ENCODE measurements at places on chromosomes 1 and 21.

DNA sequence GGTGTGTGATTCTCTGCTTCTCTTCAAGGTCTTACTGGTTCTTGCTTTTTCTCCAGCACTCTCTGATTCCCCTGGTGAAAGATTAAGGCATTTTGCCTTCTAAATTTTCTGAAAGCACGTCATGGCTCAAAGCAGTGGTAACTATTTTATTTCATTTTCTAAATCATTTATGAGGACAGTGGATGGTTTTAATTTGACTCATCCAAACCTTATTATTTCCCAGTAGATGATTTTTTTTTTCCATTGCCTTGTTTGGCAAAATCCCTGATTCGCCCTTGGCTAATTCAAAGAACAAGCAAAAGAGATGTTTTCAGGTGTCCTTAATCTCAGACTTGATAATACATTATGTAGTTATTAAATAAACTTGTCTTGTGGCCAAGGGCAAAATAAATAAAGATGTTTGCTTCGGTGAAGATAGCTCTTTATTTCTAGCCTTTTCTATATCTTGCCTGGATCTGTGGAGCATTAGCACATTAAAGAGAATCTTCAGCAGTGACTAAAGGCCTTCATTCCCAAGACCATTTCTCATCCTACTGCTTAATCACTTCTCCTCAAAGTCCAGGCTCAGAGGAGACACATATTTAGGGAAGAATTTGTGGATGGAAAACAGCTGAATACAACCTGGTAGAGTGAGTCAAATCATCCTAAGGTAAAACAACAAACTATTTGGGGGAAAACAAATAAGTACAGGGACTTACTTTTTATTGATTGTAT, 359.8 kb downstream of the DUSP10 start:
- no peak for DNase-seq

DNA sequence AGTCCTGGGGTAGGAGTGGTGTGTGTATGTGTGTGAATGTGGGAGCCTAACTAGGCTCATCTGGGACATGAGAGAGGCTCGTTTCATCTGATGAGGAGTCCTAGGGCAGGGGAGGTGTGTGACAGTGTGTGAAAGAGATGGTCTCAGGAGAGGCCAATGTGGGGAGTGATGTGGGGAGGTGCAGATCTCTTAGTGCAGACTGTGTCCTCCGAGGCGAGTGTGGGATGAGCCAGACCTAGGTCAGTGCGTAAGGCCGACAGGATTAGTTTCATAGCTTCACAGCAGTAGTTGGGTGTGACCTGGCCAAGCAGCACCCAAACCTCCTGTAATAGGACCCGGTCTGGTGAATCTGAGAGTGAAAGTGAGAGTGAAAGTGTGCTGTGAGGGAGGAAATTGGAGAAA, 94.7 kb downstream of the LIPI start:
- no peak for DNase-seq

GRCh38 chr1:9135073-9135836, 6.4 kb upstream of the GPR157 start:
- DNase-seq: peak; percentile 56

DNA sequence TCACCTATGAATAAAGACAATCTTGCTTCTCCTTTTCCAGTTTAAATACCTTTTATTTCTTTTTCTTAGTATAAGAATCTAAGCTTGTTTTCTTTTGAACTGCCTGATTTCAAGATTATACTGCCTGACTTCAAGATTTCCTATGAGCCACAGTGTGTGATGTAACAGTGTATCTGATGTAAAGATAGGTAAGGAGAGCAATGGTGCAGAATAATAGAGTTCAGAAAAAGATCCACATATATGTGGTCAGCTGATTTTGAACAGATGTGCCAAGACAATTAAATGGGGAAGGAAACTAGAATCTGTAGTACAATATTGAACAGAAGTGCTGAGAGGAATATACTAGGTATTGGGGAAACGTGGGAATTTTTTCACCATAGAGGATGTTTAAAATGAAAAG, 21.0 kb downstream of the EXO1 start:
- DNase-seq: peak; percentile 15

DNA sequence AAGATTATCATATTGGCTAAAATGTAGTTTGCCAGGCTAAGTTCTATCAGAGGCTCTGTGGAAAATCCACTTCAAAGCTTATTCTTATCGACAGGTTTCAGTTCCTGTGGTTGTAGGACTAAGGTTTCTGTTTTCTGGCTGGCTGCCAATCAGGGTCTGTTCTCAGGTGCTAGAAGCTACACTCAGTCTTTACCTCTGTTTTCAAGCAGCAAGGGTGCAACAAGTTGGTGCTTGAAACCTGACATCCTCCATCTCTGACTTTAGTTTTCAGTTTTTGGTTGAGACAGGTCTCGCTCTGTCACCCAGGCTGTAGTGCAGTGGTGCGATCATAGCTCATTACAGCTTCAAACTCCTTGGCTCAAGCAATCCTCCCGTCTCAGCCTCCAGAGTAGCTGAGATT, 15.3 kb upstream of the TMCO2 start:
- DNase-seq: no peak

- no peak for DNase-seq
Observed at GRCh38 chr1:68197461-68197860, 34.9 kb downstream of the WLS start.

GRCh38 chr21:44441581-44442265, 13.6 kb upstream of the LRRC3 start:
- DNase-seq: no peak

GRCh38 chr1:198167436-198167934, 10.7 kb downstream of the NEK7 start:
- peak; percentile 61 for DNase-seq

- DNase-seq: no peak
Observed at GRCh38 chr1:179761296-179761695, 18.2 kb downstream of the FAM163A start.

GRCh38 chr1:105337420-105337819, 1587.7 kb downstream of the AMY1C start:
- no peak for DNase-seq

DNA sequence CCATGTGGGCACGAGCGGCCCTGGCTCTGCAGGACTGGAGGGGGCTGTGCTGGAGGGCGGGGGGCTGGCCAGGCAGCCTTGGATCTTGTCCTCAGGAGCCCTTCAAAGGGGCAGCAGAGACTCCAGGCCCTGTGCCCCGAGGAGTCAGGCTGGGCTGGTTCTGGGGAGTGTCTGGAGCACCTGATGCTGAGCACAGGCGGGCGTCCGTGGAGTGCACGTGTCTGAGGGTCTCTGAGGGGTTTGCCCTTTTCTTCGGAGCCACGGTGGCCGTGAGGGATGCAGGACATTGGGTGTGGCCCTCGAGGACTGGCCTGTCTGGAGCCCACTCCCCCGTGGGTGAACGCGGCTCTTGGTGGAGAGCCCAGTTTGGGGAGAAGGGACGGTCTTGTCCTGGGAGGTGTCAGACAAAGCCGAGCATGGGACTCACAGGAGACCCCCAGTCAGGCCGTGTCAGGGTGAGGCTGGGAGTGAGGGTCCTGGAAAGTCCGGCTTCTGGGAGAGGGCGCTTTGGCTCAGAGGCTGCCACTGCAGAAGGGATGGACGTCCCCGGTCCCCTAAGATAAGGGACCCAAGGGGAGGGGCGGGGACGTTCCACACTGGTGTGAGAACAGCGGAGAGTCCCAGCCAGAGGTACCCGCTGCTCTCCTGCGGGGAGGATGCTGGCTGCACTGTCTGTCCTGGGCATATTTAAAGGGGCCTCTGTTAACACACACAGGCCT, 60.8 kb downstream of the COL18A1 start:
- DNase-seq: no peak

DNA sequence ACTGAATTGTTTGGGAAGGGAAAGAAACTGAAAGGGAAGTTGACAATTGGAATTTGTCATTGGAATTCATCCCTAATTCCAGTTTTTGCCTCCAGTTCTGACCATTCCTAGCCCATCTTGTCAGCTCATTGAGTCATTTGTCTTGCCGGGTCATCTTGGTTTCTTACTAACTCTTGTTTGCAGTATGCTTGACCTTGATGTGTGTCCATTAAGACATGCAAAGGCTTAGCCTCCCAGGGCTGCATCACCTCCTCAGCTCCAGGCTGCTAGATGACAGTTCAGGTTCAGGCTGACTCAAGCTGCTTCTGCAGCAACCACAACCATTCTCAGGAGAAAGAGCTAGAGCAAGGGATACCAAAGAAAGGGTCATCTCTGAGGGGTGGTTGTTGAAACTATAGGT, 151.3 kb upstream of the PTGFR start:
- no peak for DNase-seq

GRCh38 chr1:22263359-22263758, 120.5 kb upstream of the WNT4 start:
- no peak for DNase-seq

GRCh38 chr21:26759731-26760130, 85.5 kb downstream of the ADAMTS1 start:
- DNase-seq: no peak

- peak; percentile 24 for DNase-seq
Observed at GRCh38 chr1:20589331-20590278, 708 bp downstream of the CDA start.

DNA sequence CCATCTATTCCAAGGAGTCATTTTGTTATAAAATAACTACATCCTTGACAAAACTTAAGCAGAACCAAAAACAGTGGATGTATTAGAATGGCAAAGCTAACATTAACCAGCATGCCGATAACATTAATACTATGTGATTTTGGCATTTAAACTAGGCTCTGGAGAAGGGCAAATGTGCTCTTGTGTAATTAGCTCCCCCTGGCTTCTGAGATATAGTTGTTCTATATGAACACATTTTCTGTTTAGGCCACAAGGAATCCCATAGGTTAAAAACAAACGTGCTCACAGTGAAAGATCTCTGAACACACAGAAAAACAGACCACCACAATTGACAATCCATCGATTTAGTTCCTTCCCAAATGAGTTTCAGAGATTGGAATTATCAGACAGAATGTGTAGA, 57.4 kb upstream of the TARS2 start:
- peak; percentile 41 for DNase-seq

DNA sequence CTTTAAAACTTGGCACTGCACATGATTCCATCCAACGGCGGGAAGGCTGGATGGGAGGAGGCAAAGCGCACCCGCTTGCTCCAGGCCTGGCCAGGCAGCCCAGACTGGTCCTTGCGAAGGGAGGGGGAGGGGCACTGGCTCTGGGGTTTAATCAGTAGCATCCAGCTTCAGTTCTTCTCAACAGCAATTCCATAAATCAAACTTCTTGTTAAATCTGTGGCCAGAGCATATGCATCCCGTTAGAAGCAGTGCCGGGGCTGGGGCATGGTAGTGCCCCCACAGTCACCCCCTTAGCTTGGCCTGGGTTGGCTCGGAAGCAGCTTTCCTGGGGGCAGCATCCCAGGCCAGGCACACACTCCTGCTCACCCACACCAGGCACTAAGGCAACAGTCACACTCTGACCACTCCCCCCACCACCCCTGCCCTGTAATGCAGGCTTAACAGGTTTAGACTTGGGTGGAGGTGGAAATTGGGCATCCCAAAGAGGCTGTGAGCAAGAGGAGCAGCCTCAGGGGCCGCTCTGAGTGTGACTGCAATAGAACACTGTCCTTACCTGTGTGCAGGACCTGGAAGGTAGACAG, 94.1 kb upstream of the CASZ1 start:
- no peak for DNase-seq

GRCh38 chr21:31162079-31162699, 123.9 kb upstream of the KRTAP19-8 start:
- no peak for DNase-seq

- no peak for DNase-seq
Observed at GRCh38 chr21:39576518-39577128, 36.1 kb upstream of the B3GALT5 start.

GRCh38 chr1:31297277-31298247, 730 bp downstream of the ZCCHC17 start:
- DNase-seq: peak; percentile 32

DNA sequence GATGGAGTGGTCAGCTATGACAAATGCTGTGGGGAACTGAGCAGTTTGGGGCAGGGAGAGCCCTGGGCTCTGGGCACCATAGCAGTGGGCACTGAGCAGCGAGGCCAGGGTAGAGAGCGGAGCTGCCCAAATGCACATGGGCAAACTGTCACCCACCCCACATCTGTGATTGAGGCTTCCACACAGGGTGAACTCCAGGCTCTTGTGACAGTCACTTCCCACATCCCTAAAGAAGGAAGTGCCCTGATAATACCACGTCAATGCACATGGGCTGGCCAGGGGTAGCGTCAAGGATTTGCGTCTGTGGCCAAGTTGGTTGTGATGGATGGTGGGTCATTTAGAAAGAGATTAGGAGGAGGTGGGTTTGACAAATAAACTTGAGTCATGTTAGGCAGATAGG, 2.6 kb upstream of the GUCA2B start:
- DNase-seq: no peak

GRCh38 chr1:45353685-45354084, 13.4 kb upstream of the MUTYH start:
- no peak for DNase-seq
